ENCODE measurements at places on chromosomes 5 and 9.

- no peak for DNase-seq
Observed at GRCh38 chr9:68925175-68925574, 88.7 kb downstream of the PRKACG start.

DNA sequence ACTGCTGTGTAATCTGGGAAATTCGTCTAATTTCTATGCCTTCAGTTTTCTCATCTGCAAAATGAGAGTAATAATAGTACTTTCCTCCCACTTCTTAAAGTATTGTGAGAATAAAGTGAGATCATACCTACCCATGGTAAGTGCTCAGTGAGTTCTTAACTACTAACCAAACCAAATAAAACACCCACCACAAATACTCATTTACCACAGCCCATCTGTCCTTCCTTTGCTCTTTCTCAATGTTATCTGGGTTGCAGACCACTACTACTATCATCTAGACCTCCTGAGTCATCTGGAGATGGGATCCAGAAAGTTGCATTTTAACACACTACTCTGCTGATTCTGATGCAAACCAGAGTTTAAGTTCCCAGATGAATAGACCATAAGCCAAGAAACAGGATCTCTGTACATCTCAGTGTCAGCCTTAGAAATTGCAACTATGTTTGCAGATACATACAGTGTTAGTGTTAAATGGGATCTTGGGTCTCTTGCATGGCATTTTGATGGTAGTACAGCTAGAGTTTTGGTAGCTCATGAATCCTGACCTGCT, 105.4 kb upstream of the ATP10B start:
- DNase-seq = no peak

- no peak for DNase-seq
Observed at GRCh38 chr9:122126331-122127261, 33.0 kb downstream of the NDUFA8 start.

DNA sequence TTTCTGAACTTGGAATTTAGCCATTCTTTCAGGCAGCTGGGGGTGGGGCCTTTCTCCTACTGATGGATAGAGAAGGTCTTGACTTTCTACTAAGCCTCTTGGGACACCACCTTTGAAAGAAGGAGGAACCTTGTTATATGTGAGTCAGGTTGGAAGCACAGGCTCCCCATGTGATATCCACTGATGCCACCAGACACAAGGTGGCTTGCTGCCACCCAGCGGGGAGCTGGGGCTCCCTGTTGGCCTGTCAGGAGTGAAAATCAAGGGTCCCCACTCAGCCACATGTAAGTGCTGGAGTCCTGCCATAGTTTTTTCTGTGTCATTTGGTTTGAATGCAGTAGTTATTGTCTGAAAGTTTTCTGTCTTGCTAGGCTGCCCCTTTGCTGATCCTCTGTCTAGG, 252.4 kb upstream of the NFIL3 start:
- DNase-seq = no peak

DNA sequence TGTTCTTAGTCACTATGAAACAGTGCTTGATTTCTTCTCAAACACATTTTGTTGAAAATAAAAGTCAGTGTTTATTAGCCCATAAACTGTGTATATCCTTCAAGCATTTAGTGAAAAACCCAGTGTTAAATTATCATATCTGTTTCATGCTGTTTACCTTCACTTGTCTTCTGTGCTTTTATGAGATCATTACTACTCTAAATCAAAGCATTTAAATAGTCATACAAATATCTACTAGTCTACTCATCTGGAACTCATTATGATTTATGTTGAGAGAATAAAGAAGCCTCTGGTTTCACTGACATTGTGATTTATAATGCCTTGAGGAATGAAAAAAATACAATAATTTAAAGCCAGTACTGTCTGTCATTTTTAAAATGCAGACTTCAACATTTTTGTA, 366.5 kb downstream of the SLCO4C1 start:
- no peak for DNase-seq

GRCh38 chr5:83964271-83964670, 243.6 kb upstream of the HAPLN1 start:
- no peak for DNase-seq

DNA sequence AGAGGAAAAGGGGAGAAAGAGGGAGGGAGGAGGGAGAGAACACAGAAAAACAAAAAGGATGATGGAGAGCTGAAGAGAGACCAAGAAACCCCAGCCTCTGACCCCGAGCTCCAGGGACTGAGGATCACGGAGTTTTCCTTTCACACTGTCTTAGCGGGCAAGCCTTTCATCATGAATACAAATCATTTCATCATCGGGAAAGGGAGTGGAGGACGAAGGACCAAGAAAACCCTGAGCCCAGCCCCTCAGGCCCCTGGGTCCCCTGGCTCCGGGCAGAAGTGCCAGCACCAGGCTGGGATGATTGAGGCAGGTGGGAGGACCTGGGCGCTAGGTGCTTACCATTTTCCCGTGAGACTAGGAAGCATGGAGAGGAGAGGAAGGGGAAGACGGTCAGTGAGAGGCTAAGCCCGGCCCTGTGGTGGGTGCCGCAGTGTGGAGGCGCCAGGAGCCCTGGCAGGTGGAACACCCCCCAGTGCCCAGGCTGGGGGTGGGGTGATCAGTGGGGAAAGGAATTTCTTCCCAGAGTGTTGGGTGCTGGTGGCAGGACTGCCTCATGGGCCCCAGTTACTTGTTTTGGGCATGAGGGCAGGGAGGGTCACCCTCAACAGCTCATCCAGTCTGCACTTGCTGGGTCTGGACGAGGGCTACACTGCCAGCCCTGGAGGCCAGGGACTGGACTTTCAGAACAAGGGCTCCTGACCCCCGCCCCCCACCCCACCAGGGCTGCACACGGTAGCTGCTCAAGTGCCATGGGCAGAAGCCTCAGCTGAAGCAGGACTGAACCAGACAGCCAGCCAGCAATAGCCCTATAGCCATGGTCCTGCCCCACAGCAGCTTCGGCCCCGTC, 49.0 kb upstream of the SARDH start:
- DNase-seq = no peak

DNA sequence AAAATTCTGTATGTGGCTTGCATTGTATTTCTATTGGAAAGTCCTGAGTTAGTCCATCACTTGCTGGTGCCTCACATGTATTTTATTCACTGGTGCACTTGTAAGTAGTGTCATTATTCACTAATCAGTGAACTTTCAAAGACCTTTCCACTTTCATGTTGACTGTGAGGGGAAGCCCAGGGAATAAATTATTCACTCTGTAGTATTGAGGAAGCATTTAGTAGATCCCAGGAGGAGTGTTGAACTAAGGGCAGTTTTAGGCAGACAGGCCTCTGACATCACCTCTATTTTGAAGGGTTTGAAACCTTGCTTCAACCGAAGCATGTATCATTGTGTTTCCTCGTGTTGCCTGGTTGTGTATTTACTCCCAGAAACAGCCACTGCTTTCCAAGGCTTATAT, 705.4 kb upstream of the RIOK2 start:
- DNase-seq = no peak

DNA sequence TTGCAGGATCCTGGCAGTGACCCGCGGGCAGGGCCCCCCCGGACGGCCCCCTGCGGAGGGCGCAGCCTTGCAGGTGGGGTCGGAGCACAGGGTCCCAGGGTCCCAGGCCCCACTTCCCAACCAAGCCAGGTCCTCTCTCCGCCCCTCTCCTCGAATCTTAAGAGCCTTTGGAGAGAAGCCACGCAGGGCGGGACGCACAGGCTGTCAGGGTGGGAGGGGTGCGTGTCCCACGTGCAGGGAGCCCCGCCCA, 18.4 kb upstream of the EGFL7 start:
- peak; percentile 70 for DNase-seq

DNA sequence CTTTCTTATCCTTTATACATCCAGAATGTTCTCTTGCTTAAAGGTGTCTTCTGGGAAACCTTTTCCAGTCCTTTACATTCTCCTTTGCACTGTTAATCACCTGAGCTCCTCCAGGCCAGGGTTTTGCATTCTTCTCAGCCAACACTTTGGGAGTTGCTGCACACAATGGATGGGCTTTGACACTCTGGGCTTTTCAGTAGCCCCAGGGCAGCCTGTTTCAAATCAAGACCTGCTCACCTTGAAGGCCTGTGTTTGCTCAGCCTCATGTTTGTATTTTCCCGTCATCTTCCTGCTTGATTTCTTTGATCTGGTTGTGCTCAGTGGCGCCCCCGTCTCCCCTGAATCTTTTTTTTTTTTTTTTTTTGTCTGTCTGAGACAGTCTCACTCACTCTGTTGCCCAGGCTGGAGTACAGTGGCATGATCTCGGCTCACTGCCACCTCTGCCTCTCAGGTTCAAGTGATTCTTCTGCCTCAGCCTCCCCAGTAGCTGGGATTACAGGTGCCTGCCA, 41.0 kb downstream of the DMRT1 start:
- DNase-seq = no peak

DNA sequence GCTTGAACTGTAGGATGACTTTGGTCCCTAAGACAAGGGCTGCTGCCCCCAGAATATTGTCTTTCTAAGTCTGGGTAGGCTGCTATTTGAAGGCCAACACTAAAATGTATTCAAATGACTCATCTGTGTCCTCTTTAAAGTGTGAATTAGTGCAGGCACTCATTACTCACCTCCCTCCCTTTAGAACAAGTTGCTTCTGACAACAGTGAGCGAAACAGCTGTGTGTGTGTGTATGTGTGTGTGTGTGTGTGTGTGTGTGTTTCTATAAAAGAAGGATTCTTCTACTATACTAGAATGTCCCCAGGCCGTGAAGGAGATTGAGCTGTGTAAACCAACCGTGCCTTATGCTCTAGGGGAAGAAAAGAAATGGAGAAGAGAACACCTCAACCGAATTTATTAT, 1337.2 kb downstream of the PTPRD start:
- DNase-seq = no peak

DNA sequence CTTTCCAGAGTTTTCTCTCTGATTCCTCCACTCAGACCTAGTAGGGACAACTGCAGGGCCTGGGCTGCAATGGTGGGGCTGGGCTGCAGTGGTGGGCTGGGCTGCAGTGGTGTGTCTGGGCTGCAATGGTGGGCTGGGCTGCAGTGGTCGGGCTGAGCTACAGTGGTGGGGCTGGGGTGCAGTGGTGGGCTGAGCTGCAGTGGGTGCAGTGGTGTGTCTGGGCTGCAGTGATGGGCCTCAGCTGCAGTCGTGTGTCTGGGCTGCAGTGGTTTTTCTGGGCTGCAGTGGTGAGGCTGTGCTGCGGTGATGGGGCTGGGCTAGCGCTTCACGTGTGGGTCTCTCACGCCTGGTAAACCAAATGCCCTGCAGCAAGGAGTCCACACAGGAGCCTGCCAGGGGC, 27.4 kb downstream of the ABO start:
- no peak for DNase-seq

DNA sequence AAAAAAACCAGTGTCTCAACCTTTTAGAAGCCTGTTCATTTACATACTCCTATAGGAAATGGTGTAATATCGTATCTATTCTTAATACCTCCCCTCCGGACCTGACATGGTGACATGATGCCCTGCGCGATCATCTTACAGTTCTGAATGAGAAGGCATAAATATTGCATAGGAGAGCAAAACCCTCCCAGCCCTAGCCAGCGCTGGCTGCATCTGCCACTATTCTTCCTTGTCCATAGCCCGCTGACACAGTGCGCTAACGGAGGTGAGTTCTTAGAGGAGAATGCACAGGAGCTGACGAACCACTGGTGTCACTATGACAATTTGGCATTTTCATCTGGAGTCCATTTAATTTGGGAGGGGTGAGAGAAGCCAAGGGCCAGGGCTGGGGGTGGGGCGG, 290.1 kb downstream of the EFNA5 start:
- no peak for DNase-seq

DNA sequence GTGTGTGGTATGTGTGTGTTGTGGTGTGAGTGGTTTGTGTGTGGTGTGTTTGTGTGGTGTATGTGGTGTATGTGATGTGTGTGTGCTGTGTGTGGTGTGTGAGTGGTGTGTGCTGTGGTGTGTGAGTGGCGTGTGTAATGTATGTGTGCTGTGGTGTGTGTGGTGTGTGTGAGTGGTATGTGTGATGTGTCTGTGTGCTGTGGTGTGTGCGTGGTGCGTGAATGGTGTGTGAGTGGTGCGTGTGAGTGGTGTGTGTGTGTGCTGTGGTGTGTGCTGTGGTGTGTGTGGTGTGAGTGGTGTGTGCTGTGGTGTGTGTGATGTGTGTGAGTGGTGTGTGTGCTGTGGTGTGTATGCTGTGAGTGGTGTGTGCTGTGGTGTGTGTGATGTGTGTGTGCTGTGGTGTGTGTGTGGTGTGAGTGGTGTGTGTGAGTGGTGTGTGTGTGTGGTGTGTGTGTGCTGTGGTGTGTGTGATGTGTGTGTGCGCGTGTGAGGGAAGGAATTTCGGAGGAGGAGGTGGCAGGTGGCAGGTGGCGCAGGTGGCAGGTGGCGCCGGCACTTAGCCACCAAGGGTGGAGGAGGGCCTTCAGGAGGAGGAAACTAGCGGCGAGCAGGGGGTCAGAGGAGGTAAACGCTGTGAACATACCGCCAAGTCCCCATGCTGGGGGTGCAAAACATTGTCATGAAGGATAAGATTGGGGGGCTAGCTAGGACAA, 191.8 kb downstream of the MELK start:
- DNase-seq = no peak

DNA sequence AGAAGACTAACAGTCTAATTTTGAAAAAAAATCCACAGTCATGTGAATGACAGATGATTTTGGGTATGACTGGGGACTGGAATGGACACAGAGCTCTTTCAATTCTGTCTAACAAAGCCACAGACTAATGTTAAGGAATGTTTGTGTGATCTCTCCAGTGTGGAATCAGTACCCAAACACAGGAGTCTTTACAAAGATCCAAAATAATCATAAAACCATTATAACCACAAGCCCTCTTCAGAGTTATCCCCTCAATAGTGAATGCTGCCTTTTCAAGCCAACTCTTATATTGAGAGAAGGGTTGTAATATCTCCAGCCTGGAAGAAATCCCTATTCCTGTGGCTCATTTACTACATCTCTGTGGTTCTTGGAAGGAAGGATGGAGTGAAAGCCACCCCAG, 552.0 kb upstream of the CLINT1 start:
- no peak for DNase-seq

GRCh38 chr9:80951675-80952074, 737.7 kb downstream of the TLE1 start:
- no peak for DNase-seq

DNA sequence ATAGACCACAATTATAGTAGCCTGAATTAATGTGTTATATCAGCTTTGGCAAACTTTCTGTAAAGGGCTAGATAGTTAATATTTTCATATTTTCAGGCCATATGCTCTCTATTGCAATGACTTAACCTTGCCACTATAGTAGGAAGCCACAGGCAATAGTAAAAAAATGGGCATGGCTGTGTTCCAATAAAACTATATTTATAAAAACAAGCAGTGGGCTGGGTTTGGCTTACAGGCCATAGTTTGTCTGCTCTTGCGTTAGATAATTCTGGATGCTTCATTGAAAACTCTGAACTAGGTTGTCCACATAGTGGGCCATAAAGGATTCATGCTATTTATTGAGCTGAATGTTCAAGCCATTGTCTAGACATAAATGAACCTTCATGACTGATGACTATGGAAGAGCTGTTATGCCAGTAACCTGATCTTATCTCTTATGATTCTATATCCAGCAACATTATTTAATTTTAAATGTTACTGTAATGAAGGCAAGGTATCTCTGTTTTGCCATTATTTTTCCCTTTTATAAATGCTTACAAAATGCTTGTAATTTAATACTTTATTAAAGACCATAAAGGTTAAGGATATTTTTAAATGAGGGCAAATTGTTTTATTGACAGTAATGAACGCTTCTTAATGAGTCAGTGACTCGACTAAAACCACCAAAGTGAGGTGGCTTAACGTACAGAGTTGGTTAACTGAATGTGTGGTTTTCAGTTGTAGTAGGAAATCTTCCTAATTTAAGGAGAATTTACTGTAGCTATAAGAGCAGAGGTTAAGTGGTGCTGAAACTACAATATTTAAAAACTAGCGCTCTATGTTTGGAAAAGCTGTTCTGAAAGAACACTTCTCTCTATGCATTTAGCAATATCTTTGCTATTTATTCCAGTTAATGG, 560.6 kb downstream of the PRR16 start:
- no peak for DNase-seq

Measured in right lung (tissue), 10 donors.